Esophagus squamous epithelium (tissue), 5 donors: ENCODE measurements at places on chromosomes 7 and 10.

DNA sequence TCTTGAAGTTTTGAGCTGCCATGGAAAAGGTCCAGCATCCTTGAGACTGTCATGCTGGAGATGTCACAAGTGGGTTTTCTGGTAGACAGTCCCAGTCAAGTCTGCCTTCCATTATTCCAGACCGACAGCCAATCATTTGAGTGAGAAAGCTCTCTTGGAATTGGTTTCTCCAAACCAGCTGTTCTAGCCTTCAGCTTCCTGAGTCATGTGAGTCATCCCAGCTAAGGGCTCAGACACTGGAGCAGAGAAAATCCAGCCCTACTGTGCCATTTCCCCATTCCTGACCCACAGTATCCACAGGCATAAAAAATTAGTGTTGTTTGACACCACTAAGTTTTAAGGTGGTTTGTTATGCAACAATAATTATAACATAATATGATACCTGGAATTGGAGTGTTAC is 219.0 kb downstream of the ADRA2A start:
- DNase-seq, result no peak

- no peak for DNase-seq
Measured at GRCh38 chr7:102012941-102013461, 195.6 kb downstream of the CUX1 start.

DNA sequence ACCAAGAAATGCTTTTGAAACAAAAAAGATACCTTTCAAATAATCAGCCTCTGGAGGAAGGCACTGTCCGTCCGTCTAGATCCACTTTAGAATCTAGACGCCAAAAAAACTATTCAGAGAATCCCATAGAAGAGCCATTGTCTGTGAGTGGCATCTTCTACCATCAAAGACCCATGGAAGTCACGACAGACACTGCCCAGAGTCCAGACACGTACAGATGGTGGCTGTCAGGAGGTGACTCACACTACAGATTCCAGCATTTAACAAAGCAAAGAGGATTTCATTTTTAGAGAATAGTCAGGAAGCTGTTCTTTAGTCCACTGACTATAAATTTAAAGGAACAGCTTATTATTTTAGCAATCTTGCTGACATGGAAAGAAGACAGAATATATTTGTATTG is 11.7 kb downstream of the C1QL3 start:
- no peak for DNase-seq

DNA sequence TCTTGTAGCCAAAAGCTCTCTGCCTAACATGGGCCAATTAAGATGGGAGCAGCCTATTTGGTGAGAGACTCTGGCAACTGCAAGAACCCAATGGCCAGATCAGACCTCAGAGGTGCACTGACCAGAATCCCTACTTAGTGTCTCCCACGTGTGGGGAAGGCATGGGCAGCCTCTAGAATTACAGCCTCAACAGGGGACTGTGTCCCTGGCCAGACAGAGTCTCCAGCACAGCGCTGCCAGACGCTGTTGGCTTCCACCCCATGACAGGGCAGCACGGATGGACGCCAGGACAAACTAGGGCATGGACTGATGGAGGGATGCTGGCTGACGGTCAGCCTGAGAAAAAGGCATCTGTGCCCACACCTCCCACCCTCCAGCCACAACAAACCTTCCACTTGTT is 729.3 kb upstream of the AUTS2 start:
- no peak for DNase-seq

DNA sequence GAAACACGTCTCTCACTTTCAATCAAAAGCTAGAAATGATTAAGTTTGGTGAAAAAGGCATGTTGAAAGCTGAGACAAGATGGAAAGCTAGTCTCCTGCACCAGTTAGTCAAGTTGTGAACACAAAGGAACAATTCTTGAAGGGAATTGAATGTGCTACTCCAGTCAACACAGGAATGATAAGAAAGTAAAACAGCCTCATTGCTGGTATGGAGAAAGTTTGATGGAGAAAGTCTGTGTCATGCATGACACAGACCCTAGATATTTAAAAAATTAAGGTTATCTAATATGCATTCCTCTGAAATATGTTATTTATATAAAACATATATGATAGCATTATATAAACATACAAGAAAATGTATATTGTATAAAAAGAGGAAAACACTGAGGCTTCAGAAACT is 699.4 kb upstream of the FZD8 start:
- no peak for DNase-seq

GRCh38 chr7:155796381-155797261 is 15.6 kb downstream of the SHH start:
- no peak for DNase-seq
